ENCODE measurements at places on chromosomes 4 and X.
A peak's percentile ranks its signal among the peaks of the same experiment; 100 is the strongest.

- DNase-seq = peak; percentile 55
Measured at GRCh38 chr4:41212616-41213203, 1.6 kb downstream of the APBB2 start.

DNA sequence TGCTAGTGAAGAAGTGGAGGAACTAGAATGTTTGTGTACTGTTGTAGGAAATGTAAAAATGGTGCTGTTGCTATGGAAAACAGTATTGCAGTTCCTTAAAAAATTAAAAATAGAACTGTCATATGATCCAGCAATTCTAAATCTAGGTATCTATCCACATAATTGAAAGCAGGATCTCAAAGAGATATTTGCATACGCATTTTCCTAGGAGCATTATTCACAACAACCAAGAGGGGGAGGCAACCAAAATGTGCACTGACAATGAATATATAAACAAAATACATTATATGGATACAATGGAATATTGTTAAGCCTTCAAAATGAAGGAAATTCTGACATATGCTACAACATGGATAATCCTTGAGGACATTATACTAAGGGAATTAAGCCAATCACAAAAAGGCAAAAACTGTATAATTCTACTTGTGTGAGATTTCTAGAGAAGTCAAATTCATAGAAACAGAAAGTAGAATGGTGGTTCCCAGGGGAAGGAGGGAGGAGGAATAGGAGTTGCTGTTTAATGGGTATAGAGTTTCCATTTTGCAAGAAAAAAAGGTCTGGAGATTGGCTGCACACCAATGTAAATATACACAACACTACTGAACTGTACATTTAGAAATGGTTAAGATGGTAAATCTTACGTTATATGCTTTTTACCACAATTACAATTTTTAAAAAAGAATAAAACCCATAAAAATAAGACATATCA, 35.6 kb upstream of the KCNE5 start:
- DNase-seq = no peak

DNA sequence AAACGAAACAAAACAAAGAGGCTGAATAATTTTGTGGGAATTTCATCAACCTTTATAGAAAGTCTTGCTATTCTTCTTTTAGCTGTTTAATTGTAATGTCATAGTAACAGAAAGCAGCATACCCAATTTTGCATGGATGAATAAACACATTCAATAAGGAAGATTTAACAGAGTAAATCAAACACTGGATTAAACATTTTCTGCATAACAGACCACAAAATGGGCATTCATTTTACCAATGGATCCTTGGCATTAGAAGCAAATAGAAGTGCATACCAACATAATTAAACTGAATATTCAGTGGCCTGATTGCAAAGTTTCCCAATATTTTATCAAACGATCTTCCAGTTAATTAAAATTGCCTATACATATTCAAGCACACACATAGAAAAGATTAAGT, 4.4 kb upstream of the CHM start:
- no peak for DNase-seq

DNA sequence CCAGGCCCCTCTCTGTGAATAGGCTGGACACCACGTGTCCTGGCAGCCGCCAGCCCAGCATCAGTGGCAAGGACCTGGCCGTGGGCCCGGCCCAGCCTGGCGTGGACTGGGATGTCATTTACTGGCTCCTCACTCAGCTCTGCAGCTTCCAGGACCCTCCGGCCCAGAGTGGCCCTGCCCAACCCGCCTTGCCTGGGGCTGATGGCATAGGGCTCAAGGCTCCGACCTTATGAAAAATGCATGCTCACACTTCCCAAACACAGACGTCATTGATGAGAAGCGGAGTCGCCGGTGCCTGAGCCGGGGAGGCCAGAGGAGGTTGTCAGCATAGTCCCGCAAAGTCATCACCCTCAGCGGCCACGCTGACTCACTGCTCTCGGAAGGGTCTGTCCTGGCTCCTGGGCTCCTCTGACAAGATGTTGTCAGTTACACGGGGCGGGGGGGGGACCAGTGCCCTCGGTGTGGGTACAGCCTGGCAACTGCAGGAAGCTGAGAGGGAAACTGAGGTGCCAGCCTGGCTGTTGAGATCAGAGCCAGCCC, 14.3 kb downstream of the CFAP99 start:
- DNase-seq = no peak

DNA sequence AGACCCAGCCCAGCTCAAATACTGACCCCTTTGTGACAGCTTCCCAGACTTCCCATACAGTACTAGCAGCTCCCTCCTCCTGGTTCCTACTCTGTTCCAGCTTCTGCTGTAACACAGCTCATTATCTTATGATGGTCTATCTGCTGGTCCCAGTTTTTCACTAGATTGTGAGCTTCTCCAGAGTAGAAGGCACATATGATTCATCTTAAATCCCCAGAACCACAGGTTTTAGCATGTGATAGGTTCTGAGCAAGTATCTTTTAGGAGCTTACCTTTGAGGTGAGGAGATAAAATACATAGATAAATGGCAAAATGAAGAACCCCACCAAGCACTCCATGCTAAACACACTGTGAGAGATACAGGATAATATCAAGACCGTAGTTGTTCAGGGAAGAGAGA, 27.6 kb upstream of the ANXA3 start:
- no peak for DNase-seq

DNA sequence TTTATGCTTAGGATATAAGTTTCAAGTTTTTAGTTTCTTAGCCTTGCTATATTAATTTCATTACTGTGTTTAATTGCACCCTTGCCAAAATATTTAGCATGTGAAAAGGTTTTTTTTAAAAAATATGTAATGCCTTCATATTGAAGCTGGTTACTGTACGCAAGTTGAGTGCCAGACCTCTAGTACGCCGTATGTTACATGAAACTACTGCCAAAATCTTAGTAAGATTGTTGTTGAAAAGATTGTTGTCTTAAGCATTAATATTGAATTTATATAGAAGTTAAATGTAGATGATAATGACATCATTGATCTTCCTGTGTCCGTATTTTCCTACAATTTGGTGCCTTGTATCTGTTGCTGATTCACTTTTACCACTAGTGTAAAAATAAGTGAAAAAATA, 37.1 kb downstream of the FAM133A start:
- no peak for DNase-seq

DNA sequence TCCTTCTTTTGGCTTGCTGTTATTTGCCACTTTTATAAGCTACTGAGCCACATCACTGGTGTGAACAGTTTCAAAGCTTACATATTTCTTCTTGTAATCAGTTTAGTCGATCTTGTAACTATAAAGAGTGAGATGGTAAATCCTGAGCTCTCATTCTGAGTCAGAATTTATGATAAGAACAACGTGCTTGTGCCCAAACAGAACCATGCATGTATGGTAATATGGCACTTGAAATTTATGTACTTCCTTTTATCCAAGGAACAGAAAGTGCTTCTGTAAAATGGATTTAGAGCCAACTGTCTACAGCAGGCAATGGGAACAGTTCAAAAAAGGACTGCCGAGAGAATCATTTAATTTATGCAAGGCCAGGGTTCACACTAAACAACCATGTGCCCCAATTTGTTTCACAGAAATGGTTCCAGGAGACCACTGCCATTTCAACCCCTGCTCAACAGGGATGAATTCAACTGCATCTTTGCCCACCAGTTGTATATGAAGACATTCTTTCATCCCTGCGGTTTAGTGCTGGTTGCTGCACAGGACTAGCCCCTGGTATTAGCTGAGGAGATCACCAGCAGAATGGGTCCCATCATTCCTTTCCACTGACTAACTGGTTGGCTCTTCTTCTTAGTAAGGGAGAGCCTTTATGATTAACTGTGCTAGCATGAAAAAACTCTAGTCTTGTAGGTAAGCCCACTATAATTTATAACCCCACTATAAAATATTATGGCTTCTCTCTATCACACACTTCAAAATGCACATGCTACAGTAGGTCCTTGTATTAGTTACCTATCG, 162.9 kb upstream of the PGRMC2 start:
- DNase-seq = no peak

- DNase-seq = no peak
Measured at GRCh38 chr4:87103691-87104187, 116.7 kb downstream of the KLHL8 start.

GRCh38 chr4:738781-739280, 33.2 kb downstream of the PCGF3 start:
- no peak for DNase-seq

- DNase-seq = no peak
Measured at GRCh38 chr4:166658585-166658984, 575.7 kb downstream of the SPOCK3 start.

- DNase-seq = no peak
Measured at GRCh38 chr4:146132445-146132844, 43.1 kb upstream of the LSM6 start.

DNA sequence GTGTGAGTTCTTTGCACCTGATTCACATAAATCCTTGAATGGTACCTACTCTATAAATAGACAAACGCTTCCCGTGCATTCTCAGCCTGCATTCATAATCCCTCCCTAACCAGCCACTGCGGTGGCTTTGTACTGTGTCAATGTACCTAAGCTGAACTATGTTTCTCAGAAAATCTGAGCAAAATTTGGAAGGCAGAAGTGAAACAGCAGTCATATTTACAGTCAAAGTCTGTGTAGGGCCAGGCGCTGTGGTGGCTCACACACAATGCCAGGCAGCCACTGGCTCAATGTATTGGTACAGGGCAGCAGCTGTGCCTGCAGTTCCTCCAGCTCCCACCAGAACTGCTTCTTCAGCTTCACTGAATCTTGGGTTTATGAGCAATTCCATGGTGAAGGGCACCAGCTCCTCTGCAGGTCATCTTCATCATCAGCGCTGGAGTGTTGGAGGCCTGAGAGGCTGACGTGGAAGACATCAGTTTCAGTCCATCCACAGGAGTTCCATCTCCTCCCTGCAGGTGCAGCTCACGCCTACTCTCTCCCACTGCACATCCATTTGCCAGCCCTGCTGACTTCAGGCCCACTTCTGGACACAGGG, 32.3 kb upstream of the IRF2 start:
- DNase-seq = no peak

DNA sequence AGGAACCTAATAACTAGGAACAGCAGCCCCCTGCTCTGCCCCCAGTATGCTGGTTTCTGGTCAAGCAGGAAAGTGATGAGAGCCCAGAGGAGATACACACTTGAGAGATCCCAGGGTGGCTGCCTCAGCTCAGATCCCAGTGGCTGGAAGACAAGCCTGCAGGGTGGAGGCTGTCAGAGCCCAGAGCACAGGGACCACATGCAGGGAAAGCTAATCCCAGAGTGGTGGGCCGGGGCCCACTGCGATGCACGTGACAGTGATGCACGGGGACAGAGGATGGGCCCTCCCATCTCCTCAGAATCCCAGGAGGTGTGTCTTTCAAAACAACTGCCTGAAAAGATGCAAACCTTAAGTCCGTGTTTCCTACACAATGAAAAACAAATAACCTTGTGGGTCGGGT, 29.1 kb upstream of the CRMP1 start:
- DNase-seq = no peak

GRCh38 chr4:3305610-3306371, 13.0 kb downstream of the RGS12 start:
- no peak for DNase-seq

DNA sequence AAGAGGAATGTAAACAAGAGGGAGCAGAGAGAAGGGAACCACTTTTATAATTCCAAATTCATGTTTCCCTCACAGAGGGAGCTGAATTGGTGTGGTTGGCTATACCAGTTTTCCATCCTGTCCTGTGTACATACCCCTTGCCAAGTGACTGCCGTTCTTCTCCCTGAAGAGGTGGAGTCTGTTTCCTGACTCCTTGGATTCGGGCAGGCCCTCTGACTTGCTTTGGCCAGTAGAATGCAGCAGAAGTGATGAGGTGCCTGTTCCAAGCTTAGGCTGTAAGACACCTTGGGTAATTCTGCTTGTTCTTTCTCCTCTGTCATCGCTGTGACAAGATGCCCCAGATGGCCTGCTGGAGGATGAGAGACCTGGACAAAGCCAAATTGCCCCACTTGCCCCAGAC, 124.7 kb downstream of the UCHL1 start:
- no peak for DNase-seq

DNA sequence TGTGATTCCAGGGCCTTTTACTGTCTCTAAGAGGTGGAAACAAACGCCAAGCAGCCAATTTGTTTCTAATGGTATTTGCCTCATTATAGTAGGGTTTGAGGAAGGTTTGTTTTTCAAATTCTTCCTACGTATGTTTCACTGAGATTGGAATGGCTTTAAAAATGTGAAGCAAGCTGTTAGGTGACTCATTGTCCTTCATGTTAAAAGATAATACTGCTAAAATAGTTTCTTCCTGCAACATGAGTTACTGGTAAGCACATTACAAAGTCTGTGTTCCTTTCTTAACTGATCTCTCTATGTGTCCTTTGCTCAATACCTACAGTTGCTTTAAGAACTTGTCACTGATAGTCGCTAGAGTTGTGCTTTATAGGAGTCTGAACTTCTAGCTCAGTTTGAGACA, 1183.9 kb downstream of the RPA4 start:
- no peak for DNase-seq

- DNase-seq = no peak
Measured at GRCh38 chr4:81348086-81348777, 123.5 kb downstream of the RASGEF1B start.

- DNase-seq = no peak
Measured at GRCh38 chr4:8093587-8094274, 64.9 kb downstream of the ABLIM2 start.

DNA sequence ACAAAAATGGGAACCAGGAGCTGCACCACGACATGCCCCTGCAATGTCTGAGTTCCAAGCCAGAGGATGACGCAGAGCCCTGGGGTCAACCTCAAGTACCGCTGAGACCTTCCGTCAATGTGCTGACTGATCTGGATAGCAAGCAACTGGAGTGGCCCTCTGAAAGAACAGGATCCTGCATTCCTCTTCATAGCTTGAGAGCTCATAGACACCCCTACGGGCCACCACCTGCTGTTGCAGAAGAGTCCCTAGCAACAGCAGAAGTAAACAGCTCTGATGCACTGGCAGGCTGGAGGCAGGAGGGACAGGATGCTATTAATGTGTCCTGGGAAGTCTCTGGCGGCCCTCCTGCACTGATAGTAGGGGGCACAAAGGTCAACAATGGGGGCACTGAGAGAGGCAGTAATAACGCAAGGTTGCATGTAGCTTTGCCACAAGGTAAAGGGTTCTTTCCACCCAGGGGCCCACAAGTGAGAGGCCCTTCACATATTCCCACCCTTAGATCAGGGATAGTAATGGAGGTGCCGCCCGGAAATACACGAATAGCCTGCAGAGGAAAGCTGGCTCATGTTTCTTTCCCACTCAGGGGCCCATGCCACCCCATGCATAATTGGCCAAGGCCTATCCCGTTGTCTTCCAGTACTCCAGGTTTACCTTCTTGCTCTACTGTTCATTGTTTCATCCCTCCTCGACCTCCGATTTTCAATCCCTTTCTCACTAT, 1.3 kb downstream of the PRR32 start:
- DNase-seq = no peak

GRCh38 chrX:46792810-46793188, 33.9 kb upstream of the SLC9A7 start:
- no peak for DNase-seq

GRCh38 chr4:170425040-170425439, 335.3 kb upstream of the AADAT start:
- no peak for DNase-seq

GRCh38 chr4:7398104-7398423, 36.7 kb downstream of the PSAPL1 start:
- DNase-seq = no peak

Data from prostate gland (tissue), 2 donors.